ENCODE measurements at places on chromosomes 1 and 21. TPM values are rescaled to one million over a fixed set of nuclear protein-coding genes. Genes with fewer than 3 reads are reported as not detected.

CFAP45 gene
- total RNA-seq: 1.1 TPM

MASP2 gene
- total RNA-seq: not detected

HSD11B1 gene
- total RNA-seq: 10.6 TPM

NFYC gene
- 21.5 TPM for total RNA-seq

LCE1E gene
- not detected for total RNA-seq

HSPB7 gene
- total RNA-seq: 2.3 TPM

POFUT2 gene
- total RNA-seq: 42.9 TPM

KCNN3 gene
- total RNA-seq: under 0.01 TPM

TFF3 gene
- total RNA-seq: not detected

CLCA4 gene
- total RNA-seq: not detected
